ENCODE measurements at places on chromosomes 2 and 18.

DNA sequence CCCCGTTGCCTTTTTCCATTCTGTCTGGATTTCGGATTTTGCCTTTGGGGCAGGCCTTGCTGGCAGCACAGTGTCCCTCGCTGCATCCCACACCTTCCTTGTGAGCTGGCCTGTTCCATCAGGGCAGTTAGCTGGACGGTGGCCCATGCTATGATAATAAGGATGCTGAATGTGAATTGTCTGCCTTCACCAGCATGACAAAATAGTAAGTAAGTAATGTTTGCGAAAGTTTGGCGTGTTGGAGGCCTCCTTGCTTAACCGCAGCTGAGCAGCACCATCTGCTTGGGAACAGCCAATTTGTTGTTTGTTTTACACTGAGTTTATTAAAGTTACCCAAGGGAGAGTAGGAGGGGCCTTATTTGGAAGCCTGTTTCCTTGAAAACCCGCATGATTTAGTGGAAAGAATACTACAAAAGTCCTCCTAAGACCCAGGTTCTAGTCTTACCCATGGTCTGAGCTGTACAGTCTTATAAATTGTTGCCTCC is 469.7 kb upstream of the FANCL start:
- H3K27ac ChIP-seq: no peak overlapping the region
- H3K4me1 ChIP-seq: no peaks in the 10 kb centered on the region
- no peaks in the 10 kb centered on the region for H3K36me3 ChIP-seq
- H3K27me3 ChIP-seq: no peaks in the 10 kb centered on the region
- no peak overlapping the region for H3K4me3 ChIP-seq
- DNase-seq: no peak

DNA sequence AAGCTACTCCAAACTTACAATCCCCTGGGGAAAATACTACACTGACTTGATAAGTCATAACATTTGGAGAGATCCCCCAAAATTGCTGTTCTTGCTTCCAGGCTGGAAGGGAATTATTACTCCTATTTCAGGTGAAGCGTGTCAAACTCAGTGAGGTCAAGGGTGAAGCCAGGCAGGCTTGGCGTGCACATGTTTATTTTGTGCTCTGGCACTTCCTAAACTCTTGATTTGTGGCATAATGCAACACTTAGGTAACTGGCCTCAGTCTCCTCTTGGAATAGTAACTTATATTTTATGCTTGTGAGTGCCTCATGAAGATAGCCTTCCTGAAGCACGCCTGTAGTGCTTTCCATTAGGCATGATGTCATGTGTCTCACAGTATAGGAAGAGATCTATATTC is 751.2 kb downstream of the CNTNAP5 start:
- H3K4me1 ChIP-seq: no peaks in the 10 kb centered on the region
- DNase-seq: no peak
- no peak overlapping the region for H3K27ac ChIP-seq
- no peaks in the 10 kb centered on the region for H3K27me3 ChIP-seq

DNA sequence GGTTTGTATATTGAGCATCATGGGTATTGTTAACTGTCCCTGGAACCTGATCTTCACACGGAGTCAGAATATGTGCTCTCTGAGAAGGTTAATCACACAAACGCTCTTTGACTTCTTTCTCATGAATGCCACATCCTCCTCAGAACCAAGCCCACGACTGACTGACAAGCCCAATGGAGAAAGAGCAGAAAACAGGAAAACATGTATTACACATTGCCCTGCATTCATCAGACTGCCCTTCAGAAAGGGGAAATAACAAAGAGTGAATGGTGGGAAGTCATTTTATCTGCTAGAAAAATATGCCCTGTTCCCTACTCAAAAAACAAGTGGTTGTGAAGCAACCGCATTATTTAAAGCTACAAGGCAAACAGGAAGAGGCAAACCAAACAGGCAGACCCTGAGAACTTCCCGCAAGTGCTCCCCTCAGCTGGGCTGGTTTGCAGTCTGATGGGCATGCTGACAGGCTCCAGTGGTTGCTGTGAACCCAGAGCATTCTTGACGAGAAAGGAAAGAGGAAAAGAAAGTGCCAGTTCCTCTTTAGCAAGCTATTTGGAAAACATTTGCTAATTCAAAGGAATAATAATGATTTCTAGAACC is 172.9 kb upstream of the SETBP1 start:
- H3K4me3 ChIP-seq: no peak overlapping the region
- H3K27ac ChIP-seq: no peak overlapping the region
- H3K4me1 ChIP-seq: no peaks in the 10 kb centered on the region
- H3K36me3 ChIP-seq: no peaks in the 10 kb centered on the region
- H3K27me3 ChIP-seq: no peaks in the 10 kb centered on the region

DNA sequence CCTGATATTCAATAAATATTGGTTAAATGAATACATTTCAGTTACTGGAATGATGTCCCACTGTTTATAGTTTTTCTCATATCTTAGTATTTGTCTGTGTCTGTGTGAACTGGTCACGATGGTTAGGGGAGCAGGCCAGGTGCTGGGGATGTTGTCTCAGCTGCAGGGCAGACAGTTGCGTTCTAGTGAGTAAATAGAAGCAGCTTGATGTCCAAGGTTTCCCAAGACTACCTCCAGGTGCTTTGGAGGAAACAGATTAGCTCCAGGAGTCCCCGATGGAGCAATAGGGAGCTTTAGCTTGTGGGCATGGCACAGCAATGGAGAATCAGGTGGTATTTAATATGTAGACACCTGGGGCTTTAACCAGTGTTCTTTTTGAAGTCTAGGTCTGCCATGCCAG is 75.5 kb downstream of the GULP1 start:
- H3K4me1 ChIP-seq: no peaks in the 10 kb centered on the region
- no peak for DNase-seq
- H3K27ac ChIP-seq: no peak overlapping the region

DNA sequence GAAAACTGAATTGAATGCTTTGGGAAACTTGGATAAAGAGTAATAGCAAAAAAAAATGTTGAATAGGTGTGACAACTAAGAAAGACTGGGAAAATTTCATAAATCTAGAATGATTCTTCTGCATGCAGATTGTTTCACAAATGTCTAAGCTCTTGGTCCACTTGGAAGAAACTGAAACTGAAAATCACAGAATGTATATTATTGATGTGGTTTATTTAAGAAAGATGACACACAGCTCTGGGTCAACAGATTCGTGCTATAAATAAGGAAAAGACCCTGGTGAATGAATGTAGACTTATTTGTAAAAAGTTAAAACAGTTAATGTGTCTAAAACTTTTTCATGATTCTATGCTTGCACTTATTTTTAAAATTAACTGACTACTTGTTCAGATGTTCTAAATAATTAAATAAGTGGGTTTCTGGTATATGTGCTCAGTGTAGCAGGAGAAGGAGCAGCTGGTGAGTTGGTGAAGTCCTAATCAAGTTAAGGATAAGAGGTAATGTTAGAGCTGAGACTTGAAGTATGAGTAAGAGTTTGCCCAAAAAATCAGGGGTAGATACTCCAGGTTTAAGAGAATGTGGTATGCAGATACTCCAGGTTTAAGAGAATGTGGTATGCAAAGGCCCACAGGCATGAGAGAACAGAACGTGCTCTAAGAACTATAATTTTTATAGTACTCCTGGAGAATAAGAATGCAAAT is 24.5 kb downstream of the UGP2 start:
- H3K4me1 ChIP-seq: peaks cover 36% of the 10 kb centered on the region
- DNase-seq: no peak
- H3K27me3 ChIP-seq: no peaks in the 10 kb centered on the region
- H3K36me3 ChIP-seq: peaks cover 10% of the 10 kb centered on the region
